ENCODE measurements at places on chromosomes 2 and 18.

DNA sequence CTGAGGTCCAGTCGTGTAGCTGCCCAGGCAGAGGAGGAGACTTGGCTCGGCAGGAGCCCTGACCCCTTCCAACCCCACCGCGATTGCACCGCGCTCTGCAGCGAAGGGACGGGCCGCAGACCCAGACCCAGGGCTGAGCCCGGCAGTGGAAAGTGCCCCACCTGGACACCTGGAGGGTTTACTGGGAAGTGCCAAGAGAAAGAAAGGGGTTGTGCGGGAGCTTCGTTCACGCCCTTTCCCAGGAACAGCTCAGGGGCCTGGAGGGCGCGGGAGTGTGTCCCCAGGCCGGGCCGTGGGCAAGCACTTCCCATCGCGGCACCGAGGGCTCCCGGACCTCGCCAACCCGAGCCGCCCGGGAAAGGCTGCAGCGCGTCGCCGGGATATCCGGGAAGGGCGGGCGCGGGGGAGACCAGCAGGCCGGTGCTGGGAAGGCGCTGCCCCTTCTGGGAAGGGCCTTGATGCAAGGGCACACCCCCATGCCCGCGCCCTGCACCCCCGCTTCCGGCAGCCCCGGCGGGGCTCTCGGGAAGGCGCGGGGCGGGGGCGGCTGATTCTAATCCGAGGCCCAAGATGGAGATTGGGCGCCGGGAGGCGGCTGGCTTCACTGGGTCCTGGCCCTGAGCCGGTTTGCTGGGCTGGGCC lies 36.1 kb upstream of the MRPL33 start:
- DNase-seq, result peak; percentile 74

GRCh38 chr2:13858626-13859025 lies 773.9 kb upstream of the LRATD1 start:
- no peak for DNase-seq

DNA sequence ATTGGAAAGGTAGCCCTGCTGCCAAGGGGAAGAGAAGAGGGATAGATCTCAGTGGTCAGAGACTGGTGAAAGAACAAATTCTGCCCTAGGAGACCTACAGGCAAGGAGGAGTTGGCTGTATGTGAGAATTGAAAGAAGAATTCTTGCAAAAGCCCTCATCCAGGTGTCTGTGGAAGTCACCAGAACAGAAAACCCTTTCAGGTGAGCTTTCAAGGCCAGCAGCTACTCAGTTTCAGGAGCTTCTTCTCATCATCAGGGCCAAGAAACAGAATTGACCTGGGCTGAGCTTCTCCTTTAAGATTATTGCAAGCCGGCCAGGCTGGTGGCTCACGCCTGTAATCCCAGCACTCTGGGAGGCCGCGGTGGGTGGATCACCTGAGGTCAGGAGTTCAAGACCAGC lies 110.2 kb downstream of the CDK15 start:
- DNase-seq, result no peak

GRCh38 chr18:12628706-12629702 lies 28.9 kb downstream of the SPIRE1 start:
- DNase-seq, result no peak

GRCh38 chr18:57975805-57976204 lies 68.2 kb upstream of the NEDD4L start:
- no peak for DNase-seq

GRCh38 chr2:127563458-127564428 lies 28.3 kb downstream of the MYO7B start:
- DNase-seq, result no peak

- DNase-seq, result no peak
These were observed 15.7 kb downstream of the B3GNT7 start for GRCh38 chr2:231411237-231411636.

- no peak for DNase-seq
These were observed 9.0 kb upstream of the KCNG2 start for GRCh38 chr18:79788734-79789085.

DNA sequence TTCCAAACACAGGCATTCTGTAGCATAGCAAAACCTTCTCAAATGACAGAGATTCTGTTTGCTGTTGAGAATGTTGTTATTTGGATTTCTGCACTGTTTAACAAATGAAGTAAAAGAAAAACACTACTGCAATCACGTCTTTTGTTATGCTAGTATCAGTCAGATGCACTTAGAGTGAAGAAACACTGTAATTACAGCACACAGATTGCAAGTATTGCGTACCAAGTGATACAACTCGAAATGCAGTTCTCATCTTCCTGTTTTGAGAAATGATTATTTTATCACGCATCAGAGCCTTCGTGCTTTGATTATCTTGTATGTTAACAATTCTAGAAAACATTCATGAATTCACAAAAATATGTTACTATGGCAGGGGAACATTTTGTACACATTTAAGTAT lies 41.8 kb upstream of the KLF11 start:
- no peak for DNase-seq

DNA sequence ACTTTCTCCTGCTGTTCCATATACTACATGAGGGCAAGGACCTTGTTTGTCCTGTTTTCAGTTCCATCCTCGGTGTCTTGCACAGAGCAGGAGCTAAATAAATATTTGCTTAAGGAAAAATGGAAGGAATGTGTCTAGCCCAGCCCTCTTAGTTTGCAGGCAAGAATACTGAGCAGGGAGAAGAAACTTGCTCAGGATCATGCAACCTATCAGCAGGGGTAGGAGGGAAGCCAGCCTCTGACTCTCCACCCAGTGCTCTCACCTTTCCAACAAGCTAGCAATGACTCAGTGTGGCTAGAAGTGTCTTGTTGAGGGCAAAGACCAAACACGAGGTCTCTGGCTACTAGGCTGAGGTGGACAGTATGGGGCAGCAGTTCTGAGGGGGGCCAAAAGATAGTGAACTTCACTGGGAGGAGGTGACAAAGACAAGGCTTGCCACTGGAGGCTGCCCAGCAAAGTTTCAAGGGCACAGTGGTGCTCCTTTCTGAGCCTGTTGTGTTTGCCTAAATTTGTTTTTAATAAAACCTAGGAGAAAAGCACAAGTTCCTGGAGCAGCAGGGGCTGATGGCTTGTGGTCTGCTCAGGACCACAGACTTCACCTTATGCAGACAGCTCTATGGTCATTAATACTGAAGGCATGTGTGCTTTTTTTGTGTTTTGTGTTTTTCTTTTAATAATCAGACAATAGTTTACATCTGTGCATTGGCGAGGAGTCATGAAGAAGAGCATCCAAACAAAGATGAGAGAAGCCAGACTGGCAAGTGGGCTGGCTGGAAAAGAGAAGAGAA lies 49.1 kb upstream of the CTAGE1 start:
- no peak for DNase-seq

GRCh38 chr18:21254576-21254975 lies 12.5 kb downstream of the GREB1L start:
- DNase-seq, result no peak

DNA sequence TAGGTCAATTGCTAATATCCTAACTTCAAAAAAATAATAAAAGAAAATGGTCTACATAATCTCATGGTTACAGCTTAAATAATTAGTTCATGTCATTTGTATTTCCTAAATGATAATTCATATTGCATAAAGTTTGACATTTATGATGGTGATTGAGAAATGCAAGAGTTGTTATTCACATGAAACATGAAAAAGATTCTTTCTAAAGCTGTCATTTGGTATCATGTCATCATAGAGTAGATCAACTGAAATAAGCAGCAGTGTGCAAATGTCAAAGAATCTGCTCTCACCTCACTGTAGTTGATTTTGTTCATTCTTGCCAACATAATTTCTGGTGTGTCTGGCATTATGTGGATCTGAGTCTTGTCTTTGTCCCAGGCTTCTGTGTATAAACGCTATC lies 95.3 kb downstream of the NEB start:
- no peak for DNase-seq

GRCh38 chr2:152577579-152577978 lies 139.7 kb downstream of the PRPF40A start:
- no peak for DNase-seq

DNA sequence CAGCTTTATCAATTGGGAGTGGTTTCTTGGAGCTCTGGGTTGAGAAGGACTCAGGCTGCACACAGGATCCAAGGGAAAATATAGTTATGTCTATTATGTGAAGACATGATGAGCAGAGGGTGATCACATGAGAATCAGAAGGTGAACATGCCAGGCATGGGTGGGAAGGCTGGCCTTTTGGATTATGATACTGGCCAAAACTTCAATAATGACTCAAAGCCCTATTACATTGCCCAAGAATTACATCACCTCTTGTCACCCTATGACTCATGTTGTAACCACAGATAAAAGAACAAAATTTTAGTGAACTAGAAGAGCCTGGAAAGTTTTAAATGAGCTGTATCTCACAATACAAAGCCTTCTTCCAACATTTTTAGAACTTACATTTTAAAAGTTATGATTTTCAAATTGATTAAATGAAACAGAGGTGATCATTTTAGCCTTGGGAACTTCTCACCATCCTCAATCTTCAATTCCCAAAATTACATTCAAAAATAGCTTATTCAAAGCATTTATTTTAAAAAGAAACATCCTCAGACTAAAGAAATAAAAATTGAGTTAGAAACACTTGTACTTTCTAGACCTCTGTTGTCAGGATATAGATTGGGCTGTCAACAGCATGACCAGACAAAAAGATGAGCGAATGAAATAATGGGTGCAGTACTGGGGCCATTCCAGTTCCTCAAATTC lies 428.3 kb downstream of the MBD2 start:
- no peak for DNase-seq

DNA sequence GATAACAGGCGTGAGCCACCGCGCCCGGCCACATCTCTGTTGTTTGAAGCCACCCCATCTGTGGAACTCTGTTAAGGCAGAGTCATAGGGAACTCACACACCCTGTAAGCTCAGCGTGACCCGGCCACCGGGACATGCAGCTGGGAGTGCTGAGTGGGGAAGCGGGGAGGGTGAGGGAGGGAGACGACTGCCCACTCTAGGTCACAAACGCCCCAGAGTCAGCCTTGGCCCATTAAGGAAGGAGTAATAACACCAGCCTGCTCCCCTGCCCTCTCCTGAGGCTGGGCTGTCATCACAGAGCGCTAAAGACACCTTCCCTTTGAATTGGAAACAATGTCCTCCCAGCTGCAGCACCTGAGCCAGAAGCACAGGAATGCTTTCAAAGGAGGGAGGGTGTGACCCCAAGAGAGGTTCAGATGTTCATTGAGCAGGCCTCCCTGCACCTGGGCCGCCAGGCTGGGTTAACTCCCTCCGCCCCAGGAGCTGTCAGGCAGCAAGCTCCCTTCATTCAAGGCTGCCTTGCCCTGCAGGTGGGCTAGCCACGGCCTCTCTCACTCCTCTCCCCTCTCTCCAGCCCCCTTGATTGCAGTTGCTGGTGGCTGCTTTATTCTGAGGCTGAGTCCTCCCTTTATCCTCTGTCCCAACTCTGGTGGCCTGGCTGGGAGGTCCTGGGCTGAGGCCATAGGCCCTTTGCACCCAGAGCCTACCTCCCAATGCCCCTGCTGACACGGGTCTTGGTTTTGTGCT lies 77.2 kb upstream of the HPCAL1 start:
- DNase-seq, result no peak

DNA sequence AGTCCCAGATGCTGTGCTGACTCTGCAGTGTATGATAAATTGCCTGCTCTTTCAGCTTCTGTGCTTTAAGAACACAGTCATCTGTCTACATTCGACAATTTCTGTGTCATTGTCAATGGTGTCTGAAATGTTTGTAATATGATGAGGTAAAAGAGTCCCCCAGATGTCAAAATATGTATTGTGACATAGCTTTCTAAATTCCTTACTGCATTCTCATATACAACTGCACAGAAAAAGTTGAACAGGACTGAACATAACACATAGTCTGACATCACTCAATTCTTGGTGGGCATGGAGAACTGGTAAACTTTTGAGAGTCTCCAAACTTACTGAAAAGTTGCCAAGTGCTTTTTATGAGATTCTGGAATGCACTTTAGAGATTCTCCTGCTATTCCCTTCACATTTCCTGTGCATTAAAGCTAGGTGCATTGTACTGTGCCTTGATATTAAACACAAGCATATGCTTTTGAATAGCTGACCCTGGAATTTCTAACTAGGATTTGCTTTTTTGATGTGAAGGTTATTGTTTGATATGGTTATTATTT lies 48.1 kb upstream of the ARHGAP28 start:
- no peak for DNase-seq

DNA sequence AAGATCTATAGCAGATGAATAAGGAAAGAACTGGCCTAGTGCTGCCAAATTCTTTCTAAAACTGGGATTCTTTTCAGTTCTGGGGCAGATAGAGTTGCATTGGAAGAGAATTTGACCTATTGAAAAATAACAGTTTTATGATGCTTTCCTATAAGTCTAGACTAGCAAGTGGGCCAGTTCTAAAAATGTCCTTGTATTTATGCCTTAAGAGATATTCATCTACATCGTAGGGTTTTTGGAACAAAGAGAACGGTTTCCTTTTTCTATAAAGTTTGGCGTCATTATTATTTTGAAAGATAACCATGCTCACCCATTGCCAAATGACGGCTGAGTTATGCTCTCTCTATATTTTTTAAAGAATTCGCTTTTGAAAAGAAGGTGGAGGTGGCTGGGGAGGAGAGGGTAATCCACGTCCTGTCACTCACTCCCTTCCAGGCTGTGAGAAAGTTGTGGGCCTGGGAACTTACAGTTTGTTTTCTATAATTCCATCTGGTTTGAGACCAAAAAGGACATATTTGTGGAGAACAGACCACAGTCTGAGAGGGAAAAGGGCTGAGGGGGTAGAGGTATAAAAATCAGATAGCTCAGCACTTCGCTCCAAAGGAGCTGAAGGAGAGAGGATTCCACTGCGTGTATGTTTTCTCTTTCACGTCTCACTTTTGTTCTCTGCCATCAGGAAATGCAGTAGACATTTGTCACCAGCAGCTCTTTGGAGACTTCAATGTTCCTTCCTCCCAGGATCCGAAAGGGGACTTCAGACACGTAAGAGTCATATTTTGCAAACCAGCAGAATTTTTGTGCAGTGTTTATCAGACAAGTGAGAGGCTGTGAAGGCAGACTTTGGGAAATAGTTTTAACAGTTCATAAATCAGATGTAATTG lies 281.9 kb upstream of the FN1 start:
- DNase-seq, result no peak

DNA sequence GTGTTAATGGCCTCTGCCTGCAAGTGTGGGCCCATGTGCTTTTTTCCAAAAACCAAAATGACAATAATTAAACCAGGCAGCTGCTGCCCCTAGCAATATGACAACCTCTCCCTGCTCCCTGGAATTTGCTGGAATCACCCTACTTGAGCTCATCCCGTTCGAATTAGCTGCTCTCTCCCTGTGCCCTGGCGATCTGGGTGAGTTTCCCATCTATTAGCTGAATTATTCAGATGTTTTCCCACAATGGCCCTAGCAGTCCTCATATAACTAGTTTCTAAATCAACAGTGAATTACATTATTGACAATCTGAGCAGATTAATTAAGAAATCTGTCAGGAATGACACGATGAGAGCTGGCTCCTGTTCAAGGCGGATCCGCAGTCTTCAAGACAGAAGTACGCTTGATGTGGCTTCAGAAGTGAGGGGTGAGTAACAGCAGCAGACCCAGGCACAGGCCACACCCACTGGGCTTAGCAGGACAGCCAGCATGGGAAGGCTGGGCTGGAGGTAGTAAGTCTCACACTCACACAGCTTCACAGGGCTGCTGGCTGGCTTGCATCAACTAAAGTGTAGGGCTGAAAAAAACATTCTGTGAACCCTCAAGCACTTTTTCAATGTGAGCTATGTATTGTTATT lies 366.2 kb upstream of the ID2 start:
- no peak for DNase-seq

Measured in thoracic aorta (tissue), 2 donors.